Right cardiac atrium (tissue), 5 donors: ENCODE measurements at places on chromosomes 5 and 9.

DNA sequence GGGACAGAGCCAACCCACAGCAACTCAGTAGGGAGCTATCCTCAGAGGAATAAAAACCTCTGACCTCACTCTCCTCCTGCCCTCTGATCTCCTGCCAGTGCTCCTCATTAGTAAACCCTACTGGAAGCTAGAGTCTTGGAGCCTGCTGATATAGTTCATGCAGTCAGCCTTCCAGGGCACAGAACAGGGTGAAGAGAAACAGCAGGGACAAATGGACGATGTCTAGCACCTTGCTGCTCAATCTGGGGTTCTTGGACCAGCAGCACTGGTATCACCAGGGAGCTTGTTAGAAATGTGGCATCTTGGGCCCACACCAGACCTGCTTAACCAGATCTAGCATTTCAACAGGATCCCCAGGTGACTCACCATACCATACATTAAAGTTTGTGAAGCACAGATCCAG lies 5.5 kb upstream of the GALNT12 start:
- DNase-seq = no peak

GRCh38 chr9:127873886-127874285 lies 3.6 kb downstream of the AK1 start:
- peak; percentile 96 for DNase-seq

DNA sequence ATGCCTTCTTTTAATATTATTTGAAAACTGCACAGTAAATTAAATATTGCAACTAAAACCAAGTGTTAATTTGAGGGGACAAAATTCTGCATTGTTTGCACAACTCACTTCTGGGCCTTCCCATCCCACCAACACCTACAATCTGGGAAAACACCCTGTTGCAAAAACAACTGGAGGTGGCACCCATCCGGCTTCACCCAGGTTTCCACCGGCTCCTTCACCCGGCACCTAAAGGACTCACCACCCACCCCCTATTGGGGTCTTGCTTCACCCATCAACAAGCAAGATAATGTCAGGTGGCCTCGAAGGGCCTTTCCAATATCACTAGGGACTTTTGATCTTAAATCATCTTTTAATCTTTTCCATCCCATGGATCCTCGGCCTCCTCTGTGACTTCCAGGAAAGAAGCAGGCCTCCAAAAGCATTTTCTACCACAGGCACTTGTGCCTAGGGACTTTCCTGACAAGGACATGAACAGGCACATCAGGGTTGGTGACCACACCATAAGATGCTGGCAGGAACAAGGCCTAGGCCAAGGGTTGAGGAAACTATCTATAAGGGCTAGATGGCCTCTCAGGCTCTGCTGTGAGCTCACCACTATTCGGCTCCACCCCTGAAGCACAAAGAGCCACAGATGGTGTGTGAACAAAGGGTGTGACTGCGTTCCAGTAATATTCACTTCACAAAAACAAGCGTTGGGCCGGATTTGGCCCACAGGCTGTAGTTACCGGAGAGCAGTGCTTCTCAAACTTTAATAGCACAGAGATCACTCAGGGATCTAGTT lies 205.1 kb downstream of the AUH start:
- no peak for DNase-seq

DNA sequence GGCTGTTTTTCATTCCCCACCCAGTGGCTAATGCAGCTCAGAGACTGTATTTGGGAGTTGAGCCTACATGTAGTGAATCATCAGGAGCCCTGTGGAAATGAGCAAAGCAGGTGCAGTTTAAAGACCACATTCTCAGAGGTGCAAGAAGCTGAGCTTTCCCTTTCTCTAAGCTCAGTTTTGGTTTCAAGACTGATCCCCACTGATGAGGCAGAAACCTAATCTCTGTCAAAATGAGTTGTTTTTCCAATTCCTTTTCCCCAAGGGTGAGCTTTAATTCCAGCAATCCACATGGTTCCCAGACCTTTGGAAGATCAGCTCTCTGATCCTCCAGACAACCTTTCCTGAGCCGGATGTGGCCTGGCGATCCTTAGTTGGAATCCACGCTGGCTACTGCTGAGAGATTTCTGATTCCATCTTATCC lies 420.5 kb downstream of the EBF1 start:
- DNase-seq = no peak

GRCh38 chr5:170534941-170535340 lies 31.1 kb downstream of the KCNIP1 start:
- no peak for DNase-seq

DNA sequence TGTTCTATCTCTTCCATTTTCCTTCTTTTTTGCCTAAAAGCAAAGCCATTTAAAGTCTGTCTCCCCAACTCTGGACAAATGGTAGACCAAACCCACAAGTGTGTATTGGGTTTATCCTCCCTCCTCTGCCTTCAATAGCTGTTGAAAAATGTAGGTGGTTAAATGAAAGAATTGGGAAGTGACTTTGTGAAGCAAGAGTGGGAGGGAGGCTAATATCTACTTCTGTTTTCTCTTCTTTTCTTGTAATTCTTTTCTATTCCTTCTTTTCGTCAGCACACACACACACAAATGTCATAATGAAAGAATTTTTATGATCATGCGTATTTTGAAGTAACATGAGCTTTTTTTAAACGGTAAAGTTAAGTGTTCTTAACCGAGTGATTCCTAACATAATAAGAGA lies 3.8 kb downstream of the CCDC152 start:
- DNase-seq = no peak
